ENCODE measurements at places on chromosomes 4 and X. TPM values are rescaled to one million over a fixed set of nuclear protein-coding genes. Genes with fewer than 3 reads are reported as not detected.

- DNase-seq, result no peak
Measured at GRCh38 chrX:39869846-39870601, 227.7 kb downstream of the BCOR start.

Gene PNCK
- 11.1 TPM for total RNA-seq

DNA sequence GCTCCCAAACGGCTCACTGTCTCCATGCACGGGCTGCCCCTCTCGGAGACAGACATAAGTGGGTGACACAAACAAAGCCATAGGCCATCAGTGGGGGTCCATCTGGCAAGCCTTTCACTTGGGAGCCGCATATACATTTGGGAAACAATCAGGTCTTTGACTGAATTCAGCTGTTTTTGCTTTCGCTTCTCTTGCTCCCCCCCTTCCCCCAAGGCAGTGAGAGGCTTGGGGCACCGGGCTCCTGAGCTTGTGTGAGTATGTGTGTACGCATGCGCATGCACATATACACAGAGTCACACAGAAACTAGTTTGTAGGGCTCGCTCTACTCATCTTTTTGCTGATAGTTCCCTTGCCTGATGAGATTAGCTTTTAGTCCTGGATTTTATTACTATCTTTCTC lies 284.4 kb downstream of the AFF2 start:
- no peak for DNase-seq

GRCh38 chr4:18973296-18973695 lies 951.7 kb upstream of the LCORL start:
- DNase-seq, result no peak

Gene IRAK1
- total RNA-seq, result 66.7 TPM

DNA sequence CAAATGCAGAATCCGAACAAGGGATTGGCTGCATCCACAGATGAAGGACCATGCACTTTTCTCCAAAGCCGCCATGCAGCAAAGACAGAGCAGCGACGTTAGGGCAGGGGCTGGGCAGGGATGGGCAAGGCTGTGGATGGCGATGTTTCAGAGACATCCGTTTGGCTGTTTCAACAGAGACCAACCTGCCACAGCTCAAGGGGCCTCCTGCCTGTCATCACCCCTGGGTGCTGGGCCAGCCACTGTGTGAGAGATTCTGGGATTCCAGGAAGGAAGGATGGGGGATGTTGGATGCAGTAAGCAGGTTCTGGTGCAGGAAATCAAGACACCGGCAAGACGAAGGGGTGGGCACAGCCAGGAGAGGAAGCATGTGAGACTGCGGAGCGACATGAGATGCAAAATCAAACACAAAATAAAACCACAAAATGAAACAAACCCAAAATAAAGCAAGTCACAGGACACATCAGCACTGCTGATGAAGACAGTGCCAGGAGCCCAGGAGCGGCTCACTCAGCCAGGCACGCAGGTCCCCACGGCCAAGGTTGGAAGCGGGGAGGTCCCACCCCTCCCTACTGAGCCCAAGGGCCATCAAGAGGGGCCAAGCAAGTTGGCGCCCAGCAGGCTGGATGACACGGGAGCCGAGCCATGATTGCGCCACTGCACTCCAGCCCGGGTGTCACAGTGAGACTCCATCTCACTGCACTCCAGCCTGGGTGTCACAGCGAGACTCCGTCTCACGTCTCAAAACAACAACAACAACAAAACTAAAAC lies 68.1 kb downstream of the FAM53A start:
- DNase-seq, result no peak

DNA sequence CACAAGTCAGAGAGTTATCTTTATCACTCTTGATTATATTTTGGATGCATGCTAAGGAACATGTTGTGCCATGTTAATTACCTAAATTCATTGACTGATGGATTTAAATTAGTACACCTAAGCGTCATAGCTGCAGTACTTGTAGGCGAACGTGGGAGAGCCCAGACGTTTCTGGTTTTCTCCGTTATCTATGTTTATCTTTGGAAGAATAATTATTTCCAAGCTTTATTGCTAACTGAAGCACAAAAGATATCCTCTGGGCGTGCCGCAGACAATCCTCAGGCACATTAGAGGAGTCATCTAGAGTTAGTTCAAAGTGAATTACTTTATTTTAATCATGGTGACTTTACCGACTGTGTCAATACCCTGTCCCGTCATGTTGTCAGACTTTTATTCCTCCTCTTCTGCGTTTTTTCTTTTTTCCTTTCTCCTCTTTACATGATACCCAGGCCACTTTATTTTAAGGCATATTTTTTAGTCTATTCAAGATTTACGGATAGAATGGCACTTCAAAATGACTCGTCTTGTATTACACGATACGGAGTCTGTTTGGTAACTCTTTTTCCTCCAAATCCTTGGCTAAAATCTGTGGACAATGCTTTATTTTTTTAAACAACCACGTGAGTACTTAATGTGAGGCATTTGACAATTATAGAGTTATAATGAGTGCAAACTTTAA lies 632.0 kb upstream of the TENM3 start:
- no peak for DNase-seq

All from colonic mucosa (tissue), 4 donors.